ENCODE measurements at places on chromosomes 3 and 15.

- DNase-seq, result no peak
Observed at GRCh38 chr3:26838026-26838425, 215.5 kb downstream of the LRRC3B start.

DNA sequence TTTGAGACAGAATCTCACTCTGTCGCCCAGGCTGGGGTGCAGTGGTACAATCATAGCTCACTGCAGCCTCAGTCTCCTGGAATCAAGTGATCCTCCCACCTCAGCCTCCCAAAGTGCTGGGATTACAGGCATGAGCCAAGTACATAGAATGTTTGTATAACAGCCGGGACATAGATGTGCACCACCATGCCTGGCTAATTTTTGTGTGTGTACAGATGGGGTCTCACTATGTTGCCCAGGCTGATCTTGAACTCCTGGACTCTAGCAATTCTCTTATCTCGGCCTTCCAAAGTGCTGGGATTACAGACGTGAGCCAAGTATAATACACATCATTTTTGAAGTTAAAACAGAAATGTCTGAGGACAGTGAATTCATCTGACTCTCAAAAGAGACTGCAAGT lies 93.5 kb downstream of the CORO2B start:
- no peak for DNase-seq

GRCh38 chr3:192861972-192862371 lies 55.7 kb downstream of the MB21D2 start:
- no peak for DNase-seq

- DNase-seq, result no peak
Observed at GRCh38 chr3:127384717-127385539, 97.1 kb upstream of the PRR20G start.

GRCh38 chr3:154102225-154102624 lies 19.0 kb upstream of the ARHGEF26 start:
- no peak for DNase-seq

Measured in right lobe of liver (tissue), 6 donors.